MV-4-11 (cell line): ENCODE measurements at places on chromosomes 3 and 15.

- peak; percentile 26 for DNase-seq
Observed at GRCh38 chr15:77830051-77830468, 197.3 kb upstream of the LINGO1 start.

DNA sequence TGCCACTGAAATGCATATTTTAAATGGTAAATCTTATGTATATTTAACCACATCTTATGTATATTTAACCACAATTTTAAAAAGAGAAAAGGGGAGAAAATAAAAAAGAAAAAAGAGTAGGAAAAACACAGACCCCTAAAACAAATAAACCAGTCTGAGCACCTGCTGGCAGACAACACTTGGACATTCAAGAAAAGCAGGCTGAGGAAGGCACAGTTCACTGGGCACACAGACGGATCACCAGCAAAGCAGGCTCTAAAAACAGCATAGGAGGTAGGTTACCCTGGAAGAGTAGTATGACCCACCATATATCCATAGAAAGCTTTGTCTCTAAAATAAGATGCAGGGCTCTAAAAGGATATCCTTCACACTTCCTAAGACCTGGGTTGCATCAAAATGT, 27.0 kb downstream of the AAGAB start:
- DNase-seq, result no peak

GRCh38 chr3:40623567-40623966, 98.8 kb downstream of the ZNF621 start:
- DNase-seq, result peak; percentile 100

DNA sequence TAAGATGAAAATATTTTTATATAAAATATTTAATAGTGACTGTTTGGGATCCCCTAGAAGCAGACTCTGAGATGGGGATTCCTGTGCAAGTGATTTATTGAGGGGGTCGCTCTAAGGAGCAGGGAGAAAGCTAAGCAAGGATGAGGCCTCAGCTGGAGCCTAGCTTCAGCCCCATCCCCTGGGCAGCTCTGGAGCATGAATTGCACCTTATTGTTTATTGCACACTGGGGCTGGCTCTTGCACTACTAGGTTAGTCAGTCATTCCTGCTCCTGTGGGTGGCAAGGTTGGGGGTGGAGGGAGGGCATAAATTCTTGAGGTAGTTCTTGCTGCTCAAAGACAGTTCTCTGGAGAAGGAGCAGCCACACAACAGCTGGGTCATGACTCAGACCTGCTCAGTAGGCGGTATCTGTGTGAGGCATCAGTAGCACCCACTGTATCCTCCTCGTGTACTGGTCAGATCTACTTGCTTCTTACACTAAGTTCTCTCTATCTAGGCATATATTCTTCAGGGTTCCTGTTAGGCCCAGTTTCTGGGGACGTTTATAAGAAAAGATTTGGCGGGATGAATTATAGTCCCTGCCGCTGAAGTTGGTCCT, 27.2 kb upstream of the TNFSF10 start:
- peak; percentile 84 for DNase-seq

GRCh38 chr3:98807011-98807410, 43.9 kb downstream of the ST3GAL6 start:
- no peak for DNase-seq
